ENCODE measurements at places on chromosomes 12 and 14. TPM values are rescaled to one million over a fixed set of nuclear protein-coding genes. Genes with fewer than 3 reads are reported as not detected.

GRCh38 chr14:67798731-67799130 is 17.7 kb downstream of the ZFYVE26 start:
- no peak overlapping the region for H3K27ac ChIP-seq
- no peak for DNase-seq
- H3K4me1 ChIP-seq = no peaks in the 10 kb centered on the region
- H3K4me3 ChIP-seq = no peak overlapping the region

DNA sequence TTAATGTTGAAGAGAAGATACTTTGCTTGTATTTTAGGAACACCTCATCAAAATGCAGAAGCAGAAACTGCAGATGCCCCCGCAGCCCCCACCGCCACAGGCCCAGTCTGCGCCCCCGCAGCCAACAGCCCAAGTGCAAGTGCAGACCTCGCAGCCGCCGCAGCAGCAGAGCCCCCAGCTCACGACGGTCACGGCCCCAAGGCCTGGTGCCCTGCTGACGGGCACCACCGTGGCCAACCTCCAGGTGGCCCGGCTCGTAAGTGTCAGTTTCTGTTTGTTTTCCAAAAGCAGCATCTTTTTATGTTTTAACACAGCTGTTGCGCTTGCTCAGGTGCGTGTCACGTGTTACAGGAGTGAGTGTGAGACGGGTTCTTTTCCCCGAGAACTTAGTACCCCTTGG is 79.5 kb downstream of the DDX51 start:
- peaks cover 81% of the 10 kb centered on the region for H3K36me3 ChIP-seq
- H3K4me3 ChIP-seq = no peak overlapping the region
- DNase-seq = no peak

DNA sequence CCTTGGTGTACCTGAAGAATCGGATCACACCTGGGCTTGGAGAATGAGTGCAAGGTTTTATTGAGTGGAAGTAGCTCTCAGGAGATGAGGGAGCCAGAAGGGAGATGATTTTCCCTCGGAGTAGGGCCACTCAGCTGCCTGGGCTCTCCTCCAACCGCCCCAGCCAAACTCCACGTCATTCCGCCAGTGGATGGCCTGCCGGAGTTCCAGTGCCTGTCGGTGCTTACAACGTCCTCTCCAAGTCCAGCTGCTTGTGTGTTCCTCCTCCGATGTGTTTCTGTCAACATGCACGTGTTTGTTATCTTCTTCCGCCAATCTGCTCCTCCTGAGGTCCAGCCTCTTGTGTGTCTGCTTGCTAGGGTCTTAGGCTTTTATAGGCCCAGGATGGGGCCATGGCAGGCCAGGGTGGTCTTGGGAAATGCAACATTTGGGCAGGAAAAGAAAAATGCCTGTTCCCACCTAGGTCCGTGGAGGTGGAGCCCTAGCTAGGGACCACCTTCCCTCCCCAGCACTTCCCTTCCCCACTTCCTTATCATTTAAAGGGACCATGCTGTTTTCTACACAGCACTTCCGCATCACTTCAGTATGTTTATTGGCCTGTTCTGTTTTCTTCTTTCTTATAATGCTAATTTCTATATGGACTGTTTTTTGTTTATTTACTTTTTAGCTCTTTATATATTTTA is 343.2 kb downstream of the PDZRN4 start:
- peaks cover 10% of the 10 kb centered on the region for H3K4me1 ChIP-seq
- H3K27ac ChIP-seq = peak overlapping the region; percentile 56
- peak; percentile 93 for DNase-seq
- no peaks in the 10 kb centered on the region for H3K27me3 ChIP-seq
- no peaks in the 10 kb centered on the region for H3K36me3 ChIP-seq

DNA sequence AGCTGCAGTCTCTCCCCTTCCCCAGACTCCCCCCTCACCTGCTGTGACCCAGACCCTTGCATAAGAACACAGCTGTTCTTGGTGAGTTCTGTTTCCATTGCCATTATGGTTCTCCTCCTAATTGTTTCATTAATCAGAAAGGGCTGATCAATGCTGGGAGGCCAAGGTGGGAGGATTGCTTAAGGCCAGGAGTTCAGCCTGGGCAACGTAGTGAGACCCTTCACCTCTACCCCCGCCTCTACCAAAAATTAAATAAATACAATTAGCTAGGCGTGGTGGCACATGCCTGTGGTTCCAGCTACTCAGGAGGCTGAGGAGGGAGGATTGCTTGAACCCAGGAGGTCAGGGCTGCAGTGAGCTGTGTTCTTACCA is 17.2 kb upstream of the FAIM2 start:
- DNase-seq = no peak
- no peak overlapping the region for H3K4me3 ChIP-seq
- no peaks in the 10 kb centered on the region for H3K27me3 ChIP-seq
- H3K4me1 ChIP-seq = peaks cover 11% of the 10 kb centered on the region

- H3K4me1 ChIP-seq = peaks cover 52% of the 10 kb centered on the region
- peaks cover 43% of the 10 kb centered on the region for H3K36me3 ChIP-seq
- H3K27ac ChIP-seq = peak overlapping the region; percentile 61
- no peak overlapping the region for H3K4me3 ChIP-seq
- no peaks in the 10 kb centered on the region for H3K27me3 ChIP-seq
- no peak for DNase-seq
These were observed 111.9 kb downstream of the LRRK2 start for GRCh38 chr12:40336573-40337199.

DNA sequence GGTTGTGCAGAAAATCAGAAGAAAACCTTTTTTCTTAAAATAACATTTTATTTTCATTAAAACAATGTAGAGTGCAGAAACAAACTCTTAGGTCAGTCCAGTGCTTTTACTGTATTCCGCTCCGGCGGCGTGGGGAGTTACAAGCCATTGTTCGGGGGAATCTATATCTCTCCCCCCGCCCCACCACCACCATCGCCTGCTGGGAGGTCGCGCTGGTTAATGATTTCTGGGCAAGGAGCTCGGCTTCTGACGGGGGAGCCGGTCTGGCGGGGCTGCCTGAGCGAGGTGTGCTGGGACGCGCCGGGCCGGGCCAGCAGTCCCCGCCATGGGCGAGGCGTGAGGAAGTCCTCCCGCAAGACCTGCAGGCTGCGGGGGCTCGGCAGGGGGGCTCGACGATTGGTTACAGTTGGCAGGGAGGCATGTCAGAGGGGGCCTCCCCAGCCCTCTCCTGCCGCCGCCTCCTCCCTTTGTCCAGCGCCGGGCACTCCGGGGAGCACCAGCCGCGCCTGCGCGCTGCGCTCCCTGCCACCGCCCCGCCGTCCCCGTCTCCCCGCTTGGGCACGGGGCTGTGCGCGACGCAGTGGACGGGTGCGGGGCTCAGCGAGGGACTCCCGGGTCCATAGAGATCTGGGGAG is 1.0 kb upstream of the DUSP6 start:
- H3K27ac ChIP-seq = peak overlapping the region; percentile 99
- no peaks in the 10 kb centered on the region for H3K27me3 ChIP-seq
- no peaks in the 10 kb centered on the region for H3K36me3 ChIP-seq
- no peak for DNase-seq
- H3K4me1 ChIP-seq = peaks cover 19% of the 10 kb centered on the region

DNA sequence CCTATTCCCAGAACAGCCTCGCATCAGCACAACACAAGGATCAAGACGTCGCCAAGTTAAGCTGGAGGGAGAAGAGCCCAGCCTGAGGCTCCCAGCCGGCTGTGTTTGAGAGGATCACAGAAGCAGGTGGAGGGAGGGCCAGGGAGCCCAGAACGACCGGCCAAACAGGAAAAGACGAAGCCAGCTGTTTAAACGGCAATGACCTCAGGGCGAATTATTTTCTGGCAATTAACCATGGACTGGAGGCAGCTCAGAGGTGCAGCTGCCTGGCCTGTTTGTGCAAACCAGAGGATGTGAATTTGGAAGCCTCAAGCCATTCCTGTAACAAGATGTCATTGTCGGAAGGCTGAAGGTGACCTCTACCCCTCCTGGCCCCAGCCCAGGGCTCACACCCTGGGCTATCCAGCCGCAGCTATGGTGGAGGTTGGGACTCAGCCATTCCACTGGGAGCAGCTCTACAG is 175.8 kb upstream of the PRMT8 start:
- DNase-seq = no peak
- H3K27me3 ChIP-seq = peaks cover 13% of the 10 kb centered on the region
- no peak overlapping the region for H3K27ac ChIP-seq
- no peaks in the 10 kb centered on the region for H3K36me3 ChIP-seq

- no peak overlapping the region for H3K4me3 ChIP-seq
- H3K36me3 ChIP-seq = no peaks in the 10 kb centered on the region
- H3K4me1 ChIP-seq = no peaks in the 10 kb centered on the region
- H3K27ac ChIP-seq = no peak overlapping the region
These were observed 55.1 kb downstream of the CMAS start for GRCh38 chr12:22100958-22101748.

GRCh38 chr12:51941011-51941581 is 10.4 kb upstream of the ACVR1B start:
- no peaks in the 10 kb centered on the region for H3K36me3 ChIP-seq
- no peaks in the 10 kb centered on the region for H3K27me3 ChIP-seq
- H3K27ac ChIP-seq = no peak overlapping the region
- peaks cover 9% of the 10 kb centered on the region for H3K4me1 ChIP-seq

DNA sequence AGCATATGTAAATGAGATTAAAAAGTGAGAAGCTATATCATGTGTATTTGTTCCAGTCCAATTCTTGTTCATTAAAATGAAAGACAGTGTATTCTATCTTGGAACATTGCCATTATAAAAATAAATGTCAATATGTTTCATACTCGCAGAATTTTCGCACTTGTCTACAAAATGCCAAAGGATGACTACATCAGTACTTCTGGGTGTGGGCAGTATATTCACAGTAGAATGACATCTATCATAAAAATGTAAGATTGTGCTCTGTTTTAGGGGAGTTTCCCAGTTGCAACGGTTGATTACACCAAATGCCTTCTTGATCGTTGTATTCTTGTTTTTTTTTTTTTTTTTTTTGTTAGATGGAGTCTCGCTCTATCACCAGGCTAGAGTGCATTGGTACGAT is 292.3 kb upstream of the E2F7 start:
- H3K27me3 ChIP-seq = no peaks in the 10 kb centered on the region
- H3K4me1 ChIP-seq = no peaks in the 10 kb centered on the region
- no peak overlapping the region for H3K4me3 ChIP-seq
- DNase-seq = no peak
- H3K36me3 ChIP-seq = no peaks in the 10 kb centered on the region

DNA sequence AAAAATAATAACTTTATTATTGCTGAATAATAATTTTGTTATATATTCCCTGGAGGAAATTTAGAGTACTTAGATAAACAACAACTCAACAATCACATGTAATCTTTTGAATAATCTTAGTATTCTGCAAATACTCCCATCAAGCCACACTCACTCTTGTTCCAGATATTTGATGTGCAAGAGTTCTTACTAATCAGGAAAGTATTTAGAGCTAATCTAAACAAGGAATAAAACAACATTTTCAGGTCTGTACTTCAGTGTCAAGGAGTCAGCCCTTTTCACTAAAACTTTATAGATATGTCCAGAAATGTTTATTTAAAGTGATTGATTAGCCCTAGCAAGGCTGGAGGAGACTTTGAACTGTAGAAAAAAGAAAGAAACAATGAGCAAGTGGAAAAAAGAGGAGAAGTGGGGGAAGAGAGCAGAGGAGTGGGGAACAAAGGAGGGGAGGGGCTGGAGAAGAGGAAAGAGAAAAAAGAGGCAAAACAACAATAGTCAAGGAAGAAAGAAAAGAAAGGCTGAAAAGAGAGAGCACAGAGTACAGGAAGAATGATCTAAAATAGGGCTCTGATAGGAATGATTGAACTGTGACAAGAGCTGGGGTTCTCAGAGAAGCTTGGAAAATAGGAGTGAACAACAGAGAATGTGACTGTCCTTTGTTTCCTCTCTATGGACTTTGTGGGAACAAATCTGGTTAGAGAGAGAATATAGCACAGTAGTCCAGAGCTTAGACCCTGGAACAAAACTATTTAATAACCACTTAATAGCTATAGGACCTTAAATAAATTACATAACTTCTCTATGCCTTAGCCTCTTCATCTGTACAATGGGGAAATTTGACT is 238.7 kb downstream of the AKAP6 start:
- peak overlapping the region; percentile 81 for H3K27ac ChIP-seq
- no peak overlapping the region for H3K4me3 ChIP-seq
- H3K4me1 ChIP-seq = peaks cover 37% of the 10 kb centered on the region

GRCh38 chr12:12582895-12583303 is 20.2 kb upstream of the DUSP16 start:
- DNase-seq = no peak
- no peaks in the 10 kb centered on the region for H3K4me1 ChIP-seq
- no peak overlapping the region for H3K4me3 ChIP-seq
- H3K36me3 ChIP-seq = no peaks in the 10 kb centered on the region
- H3K27ac ChIP-seq = no peak overlapping the region

- peak overlapping the region; percentile 94 for H3K4me3 ChIP-seq
- DNase-seq = peak; percentile 96
- no peaks in the 10 kb centered on the region for H3K27me3 ChIP-seq
- H3K4me1 ChIP-seq = peaks cover 75% of the 10 kb centered on the region
These were observed 3.6 kb upstream of the RHOF start for GRCh38 chr12:121796855-121797751.

DNA sequence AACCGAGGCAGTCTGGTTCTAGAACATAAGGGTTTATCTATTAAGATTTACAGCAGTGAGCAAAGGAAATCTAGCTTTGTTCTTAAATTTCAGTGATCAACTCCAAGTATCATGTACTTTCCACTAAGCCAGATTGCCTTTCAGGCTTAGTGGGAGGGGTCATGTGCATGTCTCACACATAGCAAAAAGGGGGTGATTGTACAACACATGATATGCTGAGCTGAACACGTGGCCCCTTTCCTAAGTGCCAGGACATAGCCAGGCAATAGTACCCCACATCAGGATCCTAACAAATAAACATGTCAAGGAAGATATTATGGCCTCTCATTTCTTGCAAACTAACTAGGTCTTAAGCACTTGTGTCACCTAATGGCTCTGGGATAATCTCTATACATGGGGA is 347.2 kb downstream of the C12orf75 start:
- no peaks in the 10 kb centered on the region for H3K36me3 ChIP-seq
- no peak for DNase-seq
- H3K27me3 ChIP-seq = no peaks in the 10 kb centered on the region
- H3K27ac ChIP-seq = no peak overlapping the region
- no peak overlapping the region for H3K4me3 ChIP-seq
- H3K4me1 ChIP-seq = peaks cover 41% of the 10 kb centered on the region

GRCh38 chr12:29883941-29884554 is 100.3 kb upstream of the TMTC1 start:
- H3K27me3 ChIP-seq = no peaks in the 10 kb centered on the region
- H3K27ac ChIP-seq = no peak overlapping the region
- DNase-seq = no peak
- H3K4me3 ChIP-seq = no peak overlapping the region

Gene IFNG-AS1
- total RNA-seq = not detected

Gene GRIP1
- total RNA-seq = 13.9 TPM

Gene SYNE3
- total RNA-seq = 18.7 TPM

Gene FBLN5
- total RNA-seq = 113 TPM

Gene TOX4
- 51.3 TPM for total RNA-seq

Gene JAG2
- 11.3 TPM for total RNA-seq

Gene GYS2
- total RNA-seq = not detected
